Activated naive CD4-positive, alpha-beta T cell treated with anti-CD3 and anti-CD28 coated beads for 36 hours (primary cell): ENCODE measurements at places on chromosomes 12 and 14. TPM values are rescaled to one million over a fixed set of nuclear protein-coding genes. Genes with fewer than 3 reads are reported as not detected.

Gene VASH1
- 0.86 TPM for total RNA-seq

Gene ASPG
- total RNA-seq: not detected

GRCh38 chr14:100111931-100112704 lies 46.9 kb downstream of the EVL start:
- DNase-seq: no peak

DNA sequence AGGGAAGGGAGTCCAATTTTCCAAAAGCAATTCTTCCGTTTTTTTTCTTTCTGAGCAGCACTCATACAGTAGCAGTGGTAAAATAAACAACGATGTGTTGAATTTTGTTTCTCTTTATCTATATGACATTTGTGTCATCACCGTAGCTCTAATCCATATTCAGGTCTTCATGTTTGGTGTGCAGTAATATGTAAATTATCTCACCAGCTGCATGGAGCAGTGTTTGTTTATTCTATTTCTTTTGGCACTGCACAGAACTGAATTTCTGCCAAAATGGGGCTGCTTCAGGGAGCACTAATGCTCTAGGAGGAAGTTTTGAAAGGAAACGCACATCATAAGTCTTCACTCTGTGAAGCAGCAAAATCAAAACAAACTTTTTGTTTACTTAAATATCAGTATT lies 130.0 kb upstream of the NPAS3 start:
- no peak for DNase-seq

DNA sequence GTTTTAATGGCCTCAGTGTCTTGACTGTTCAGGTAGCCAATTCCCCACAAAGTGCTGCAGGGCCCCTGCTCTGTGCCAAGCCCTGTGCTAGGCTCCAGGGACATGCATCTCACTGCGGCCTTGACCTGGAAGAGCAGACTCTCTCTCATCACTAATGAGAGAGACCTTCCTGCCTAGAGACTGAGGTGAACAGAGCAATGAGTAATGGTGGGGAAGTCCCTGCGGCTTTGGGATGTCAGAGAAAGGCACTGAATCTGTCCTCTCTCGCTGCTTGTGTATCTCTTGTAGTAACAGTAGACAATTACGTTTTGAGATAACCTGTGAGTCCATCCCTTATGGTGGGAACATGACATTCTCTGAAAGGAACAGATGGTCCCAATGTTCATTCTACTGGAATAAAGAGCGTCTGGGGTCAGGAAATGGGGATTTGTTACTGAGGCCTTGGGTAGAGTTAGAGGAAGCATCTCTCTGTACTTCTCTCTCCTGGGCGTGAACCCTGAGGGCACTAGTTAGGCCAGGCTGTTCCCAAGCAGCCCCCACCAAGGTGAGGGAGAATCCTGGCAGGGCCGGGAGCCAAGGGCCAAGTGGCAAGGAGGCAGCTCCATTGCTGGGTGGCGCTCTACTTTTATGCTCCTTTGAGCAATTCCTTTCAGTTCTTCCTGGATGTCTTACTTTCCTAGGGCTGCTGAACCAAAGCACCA lies 13.5 kb downstream of the NFATC4 start:
- peak; percentile 53 for DNase-seq
